ENCODE measurements at places on chromosomes 2 and 18. TPM values are rescaled to one million over a fixed set of nuclear protein-coding genes. Genes with fewer than 3 reads are reported as not detected.

SMYD1 gene
- total RNA-seq: not detected

SLC4A3 gene
- total RNA-seq: 0.34 TPM

SRD5A2 gene
- not detected for total RNA-seq

ANO7 gene
- total RNA-seq: 0.19 TPM

KRCC1 gene
- 21.0 TPM for total RNA-seq

GULP1 gene
- 13.4 TPM for total RNA-seq

POTEI gene
- total RNA-seq: not detected

ACMSD gene
- total RNA-seq: not detected

CRYBA2 gene
- not detected for total RNA-seq

MLPH gene
- 21.3 TPM for total RNA-seq

TNFRSF11A gene
- 1.5 TPM for total RNA-seq

C2orf66 gene
- total RNA-seq: not detected

IL36G gene
- total RNA-seq: 24.2 TPM

CDH19 gene
- total RNA-seq: 1.3 TPM

IGFBP5 gene
- total RNA-seq: 103 TPM

ALMS1 gene
- 10.1 TPM for total RNA-seq

ANKRD30B gene
- 0.10 TPM for total RNA-seq

HJURP gene
- 3.1 TPM for total RNA-seq

TTN gene
- 0.25 TPM for total RNA-seq

ALKAL2 gene
- 1.2 TPM for total RNA-seq

CYTIP gene
- 10.8 TPM for total RNA-seq

RFX8 gene
- total RNA-seq: 0.52 TPM

PRADC1 gene
- total RNA-seq: 30.2 TPM

IL1B gene
- not detected for total RNA-seq

LYG1 gene
- total RNA-seq: 1.7 TPM

SLC40A1 gene
- 16.0 TPM for total RNA-seq

PFN4 gene
- total RNA-seq: not detected

TRIB2 gene
- 26.7 TPM for total RNA-seq

ST8SIA5 gene
- not detected for total RNA-seq

WNT10A gene
- 16.3 TPM for total RNA-seq

SAG gene
- not detected for total RNA-seq

CNTNAP5 gene
- total RNA-seq: not detected

KCNIP3 gene
- total RNA-seq: 20.4 TPM

PRSS56 gene
- not detected for total RNA-seq

RGPD4 gene
- not detected for total RNA-seq

SCN2A gene
- total RNA-seq: not detected

GAL3ST2 gene
- total RNA-seq: 0.75 TPM

ERICH2 gene
- not detected for total RNA-seq

ZSWIM2 gene
- not detected for total RNA-seq

CD207 gene
- 57.6 TPM for total RNA-seq

FZD7 gene
- total RNA-seq: 38.9 TPM

ASAP2 gene
- total RNA-seq: 34.0 TPM

ZFAND2B gene
- total RNA-seq: 63.0 TPM

ABCG8 gene
- total RNA-seq: not detected

HRH4 gene
- 0.06 TPM for total RNA-seq

OTOS gene
- total RNA-seq: not detected

REG1A gene
- total RNA-seq: not detected
